ENCODE measurements at places on chromosomes 16 and 17.

GRCh38 chr16:56630134-56630533, 2.3 kb upstream of the MT1M start:
- no peak for DNase-seq

GRCh38 chr16:56560447-56560846, 4.4 kb upstream of the MT4 start:
- DNase-seq: no peak

DNA sequence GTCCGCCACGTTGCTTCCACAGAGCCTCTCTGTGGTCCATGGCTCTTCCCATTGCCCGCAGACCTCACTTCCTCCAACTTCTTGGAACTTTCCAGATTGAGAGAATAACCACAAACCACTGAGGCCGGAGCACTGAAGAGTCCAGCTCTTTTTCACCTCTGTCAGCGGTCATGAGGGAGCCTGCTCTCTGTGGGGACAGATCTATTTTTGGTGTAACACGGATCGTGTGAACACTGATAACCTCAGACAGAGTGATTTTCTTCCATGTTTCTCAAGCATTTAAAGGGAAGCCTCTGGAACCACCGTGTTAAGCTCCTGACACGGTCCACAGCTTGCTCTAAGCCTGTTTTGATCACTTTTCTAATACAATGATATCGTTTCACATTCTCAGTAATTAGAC, 49.7 kb downstream of the NTN1 start:
- no peak for DNase-seq

DNA sequence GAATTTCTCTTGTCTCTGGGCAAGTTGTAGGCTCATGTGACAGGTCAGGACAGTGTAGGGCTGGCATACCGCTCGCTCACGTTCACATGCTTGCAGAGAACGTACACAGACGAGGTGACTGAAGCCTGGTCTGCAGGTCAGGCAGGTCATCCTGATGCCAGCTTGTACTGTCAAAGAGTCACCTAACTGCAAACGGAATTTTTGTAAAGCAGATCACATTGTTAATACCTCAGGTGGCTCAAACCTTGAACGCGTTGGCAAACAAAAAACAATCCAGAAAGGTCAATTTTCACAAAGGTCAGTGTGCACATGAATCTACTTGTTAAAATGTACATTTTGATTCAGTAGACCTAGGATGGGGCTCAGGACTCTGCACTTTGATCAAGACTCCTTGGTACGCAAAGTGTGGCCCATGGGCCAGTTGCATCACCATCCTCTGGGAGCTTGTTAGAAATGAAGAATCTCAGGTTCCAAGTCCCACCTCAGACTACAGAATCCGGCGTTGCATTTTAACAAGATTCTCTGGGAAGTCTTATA, 28.6 kb downstream of the ANKRD40 start:
- no peak for DNase-seq

DNA sequence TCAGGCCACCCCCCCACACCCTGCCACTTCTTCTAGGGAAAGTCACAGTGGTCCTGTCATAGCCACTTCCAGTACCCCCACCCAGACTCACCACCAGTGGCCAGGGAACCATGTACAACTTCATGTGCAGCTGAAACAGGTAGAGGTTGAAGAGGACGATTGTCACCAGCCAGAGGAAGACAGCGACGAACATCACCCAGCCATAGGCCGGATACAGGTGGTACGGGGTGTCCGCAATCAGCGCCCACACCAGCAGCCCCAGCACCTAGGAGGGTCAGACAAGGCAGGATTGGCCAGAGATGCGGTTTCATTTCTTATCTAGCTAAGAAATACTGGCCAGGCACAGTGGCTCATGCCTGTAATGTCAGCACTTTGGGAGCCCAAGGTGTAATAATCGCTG, 16.7 kb downstream of the ARL2BP start:
- no peak for DNase-seq

GRCh38 chr17:18059283-18059682, 20.1 kb downstream of the GID4 start:
- DNase-seq: no peak

GRCh38 chr17:43768382-43768781, 9.8 kb upstream of the SOST start:
- DNase-seq: no peak

DNA sequence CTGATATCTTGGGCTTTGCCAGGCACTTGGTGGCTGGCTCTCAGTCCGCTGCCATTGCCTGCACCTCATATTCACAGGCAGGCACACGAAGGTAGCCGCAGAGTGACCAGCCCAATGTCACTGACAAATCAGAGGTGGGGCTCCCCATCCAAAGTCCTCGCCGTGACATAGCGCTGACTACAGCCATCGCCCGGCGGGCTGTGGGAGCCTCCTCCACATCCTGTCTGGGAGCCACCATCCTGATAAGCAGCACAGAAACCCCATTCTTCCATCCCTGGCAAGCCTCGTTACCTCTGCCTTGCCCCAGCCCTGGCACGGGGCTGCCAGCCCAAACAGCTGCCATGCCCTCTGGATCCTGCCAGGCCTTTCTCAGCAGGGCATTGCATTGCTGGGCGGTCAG, 437.8 kb downstream of the SLC39A11 start:
- DNase-seq: no peak

DNA sequence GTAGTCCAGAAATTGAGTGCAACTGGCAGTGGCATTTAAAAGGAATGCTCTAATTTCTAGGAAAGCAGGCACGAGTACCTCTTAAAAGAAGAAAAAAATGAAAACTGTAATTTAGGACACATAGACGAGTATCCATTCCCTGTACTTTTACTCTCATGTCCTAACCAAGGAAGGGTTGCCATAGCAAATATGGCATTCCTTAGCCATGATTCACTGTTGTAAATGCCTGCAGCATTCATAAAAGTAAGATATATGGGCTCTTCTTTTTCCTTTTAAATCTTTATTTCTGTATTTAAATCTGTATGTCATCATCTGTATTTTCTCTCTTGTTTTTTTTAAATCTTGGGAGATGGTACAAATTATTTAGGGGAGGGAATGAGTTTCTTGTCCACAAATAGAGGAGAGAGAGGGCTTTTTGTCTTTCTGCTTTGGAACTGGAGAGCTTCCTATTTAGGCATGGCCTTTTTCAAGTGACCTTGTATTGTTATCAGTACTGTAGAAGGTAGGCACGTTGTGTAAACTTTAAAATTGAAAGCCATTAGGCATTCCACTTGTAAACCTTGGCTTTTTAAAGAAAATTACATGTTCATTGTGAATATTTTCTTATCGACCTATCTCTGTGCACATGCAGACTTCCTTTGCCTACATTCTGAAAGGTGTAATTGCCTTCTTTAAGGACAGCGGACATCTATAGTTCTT, 50.0 kb downstream of the TENT4B start:
- DNase-seq: peak; percentile 95

DNA sequence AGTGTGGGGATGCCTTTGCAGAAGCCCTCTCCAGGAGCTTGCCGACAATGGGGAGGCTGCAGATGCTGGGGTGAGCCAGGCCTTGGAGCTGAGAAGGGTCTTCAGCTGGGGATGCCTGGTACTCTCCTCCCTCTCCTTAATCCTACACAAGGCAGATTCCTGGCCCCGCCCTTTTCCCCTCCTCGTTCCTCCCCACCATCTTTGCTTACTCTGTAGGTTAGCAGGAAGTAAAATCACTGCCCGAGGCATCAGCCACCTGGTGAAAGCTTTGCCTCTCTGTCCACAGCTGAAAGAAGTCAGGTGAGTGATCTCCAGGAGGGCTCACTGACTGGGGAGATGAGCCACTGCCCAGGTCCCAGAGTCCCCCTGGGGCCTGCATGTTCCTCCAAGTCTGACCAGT, 38.7 kb downstream of the NLRC5 start:
- no peak for DNase-seq

GRCh38 chr17:63919311-63919723, 678 bp upstream of the GH1 start:
- DNase-seq: peak; percentile 28

DNA sequence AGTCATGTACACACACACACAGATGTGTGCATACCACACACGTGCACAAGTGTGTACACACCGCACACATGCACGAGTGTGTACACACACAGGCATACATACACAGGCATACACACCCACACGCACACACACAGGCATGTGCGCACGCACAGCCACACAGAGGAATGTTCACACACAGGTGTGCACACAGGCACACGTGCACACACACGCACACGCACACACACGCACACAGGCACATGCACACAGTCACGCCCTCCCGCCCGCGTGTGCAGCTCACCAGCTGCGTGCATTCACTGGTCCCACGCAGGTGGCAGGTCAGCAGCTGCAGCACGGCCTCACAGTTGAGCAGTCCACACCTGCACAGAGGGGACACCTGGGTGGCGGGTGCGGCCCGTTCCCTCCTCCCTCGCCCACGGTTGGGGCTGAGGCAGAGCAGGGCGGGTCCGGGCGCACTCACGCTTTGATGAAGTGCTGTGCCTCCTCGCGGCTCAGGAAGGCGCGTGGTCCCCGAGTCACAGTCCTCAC, 7.7 kb downstream of the TEPSIN start:
- no peak for DNase-seq

DNA sequence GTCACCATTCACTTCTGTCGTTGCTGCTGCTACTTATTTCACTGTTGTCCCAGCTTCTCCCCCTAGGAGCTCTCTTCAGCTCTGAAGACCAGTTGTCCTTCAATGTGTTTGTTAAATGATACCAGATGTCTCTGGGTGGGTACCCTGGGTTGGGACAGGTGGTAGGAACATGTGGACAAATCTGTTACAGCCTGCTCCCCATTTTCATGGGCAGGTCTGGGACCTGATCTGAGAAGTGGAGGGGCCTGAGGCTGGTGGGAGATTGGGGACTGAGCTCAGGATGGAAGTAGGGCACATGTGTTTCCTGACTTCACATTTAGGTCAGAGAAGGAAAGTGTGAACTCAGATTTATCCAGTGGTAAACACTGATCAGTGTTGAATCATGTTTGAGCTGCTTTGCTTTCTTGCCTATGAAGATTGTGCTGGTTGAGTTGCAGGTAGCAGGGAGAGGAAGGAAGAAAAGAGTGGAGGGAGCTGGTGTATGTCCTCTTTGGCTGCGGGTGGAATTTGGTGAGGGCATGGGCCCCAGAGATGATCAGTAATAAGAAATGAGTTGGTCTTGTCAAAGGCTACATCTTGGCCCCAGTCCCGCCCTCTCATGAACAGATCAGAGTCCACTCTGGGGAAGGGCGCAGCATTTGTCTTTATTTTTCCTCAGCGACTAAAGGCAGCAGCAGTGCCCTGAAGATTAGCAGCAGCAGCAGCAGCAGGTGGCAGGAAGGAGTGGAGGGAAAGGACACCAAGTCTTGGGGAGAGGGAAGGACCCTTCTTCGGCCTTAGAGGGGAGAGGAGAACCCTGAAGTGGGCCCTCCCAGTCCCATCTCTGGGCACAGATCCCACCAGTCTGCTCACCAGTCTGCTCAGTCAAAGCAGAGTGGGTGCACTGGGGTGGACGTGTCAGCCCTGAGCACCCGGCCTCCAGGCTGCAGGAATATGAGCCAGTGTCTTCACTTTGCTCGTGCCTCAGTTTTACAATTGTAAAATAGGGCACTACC, 6.1 kb upstream of the EFTUD2 start:
- no peak for DNase-seq

DNA sequence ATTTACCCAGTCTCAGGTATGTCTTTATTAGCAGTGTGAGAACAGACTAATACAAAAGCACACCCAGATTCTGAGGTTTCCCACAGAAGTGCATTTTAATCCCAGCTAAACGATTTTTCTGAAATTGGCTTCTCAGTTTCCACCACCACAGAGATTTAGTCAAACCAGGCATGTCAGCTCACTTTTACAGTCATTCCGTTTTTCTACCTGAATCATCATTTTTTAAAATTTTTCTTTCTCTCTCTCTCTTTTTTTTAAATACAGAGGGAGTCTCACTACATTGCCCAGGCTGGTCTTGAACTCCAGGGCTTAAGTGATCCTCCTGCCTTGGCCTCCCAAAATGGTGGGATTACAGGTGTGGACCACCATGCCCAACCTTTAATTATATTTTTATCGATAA, 389.1 kb downstream of the HAPSTR1 start:
- DNase-seq: no peak

DNA sequence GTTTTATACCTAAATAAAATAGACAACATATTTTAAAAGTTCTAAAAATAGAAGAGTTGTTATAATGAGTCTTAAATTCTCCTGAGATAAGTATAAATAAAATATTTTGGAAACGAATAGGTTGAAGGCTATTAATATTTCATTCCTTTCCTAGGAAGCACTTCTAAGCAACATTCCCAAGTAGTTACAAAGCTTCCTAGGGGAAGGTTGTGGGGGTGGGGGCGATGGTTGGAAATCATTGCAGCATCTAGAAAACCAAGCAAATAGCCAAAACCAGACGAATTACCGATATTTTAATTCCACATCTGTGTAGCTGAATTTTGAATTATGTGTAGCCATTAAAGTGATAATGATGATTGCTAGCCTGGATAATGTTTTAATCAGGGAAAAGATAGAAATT, 26.9 kb downstream of the PTRH2 start:
- peak; percentile 25 for DNase-seq

DNA sequence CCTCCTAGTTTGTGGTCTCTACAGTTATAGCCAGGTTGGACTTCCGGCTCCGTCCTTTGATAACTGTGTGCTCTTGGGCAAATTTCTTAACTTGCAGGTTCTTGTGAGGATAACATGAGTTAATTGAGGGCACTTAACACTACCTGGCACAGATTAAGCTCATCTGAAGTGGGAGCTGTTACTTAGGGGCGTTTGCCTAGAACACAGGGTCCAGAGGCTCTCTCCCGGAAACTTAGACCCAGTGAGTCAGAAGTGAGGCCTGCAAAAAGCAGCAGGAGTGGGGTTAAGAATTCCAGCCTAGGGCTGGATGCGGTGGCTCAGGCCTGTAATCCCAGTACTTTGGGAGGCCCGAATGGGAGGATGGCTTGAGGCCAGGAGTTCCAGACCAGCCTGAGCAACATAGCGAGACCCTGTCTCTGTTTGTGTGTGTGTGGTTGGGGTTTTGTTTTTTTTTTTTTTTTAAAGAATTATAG, 1.4 kb downstream of the MVP start:
- peak; percentile 52 for DNase-seq

DNA sequence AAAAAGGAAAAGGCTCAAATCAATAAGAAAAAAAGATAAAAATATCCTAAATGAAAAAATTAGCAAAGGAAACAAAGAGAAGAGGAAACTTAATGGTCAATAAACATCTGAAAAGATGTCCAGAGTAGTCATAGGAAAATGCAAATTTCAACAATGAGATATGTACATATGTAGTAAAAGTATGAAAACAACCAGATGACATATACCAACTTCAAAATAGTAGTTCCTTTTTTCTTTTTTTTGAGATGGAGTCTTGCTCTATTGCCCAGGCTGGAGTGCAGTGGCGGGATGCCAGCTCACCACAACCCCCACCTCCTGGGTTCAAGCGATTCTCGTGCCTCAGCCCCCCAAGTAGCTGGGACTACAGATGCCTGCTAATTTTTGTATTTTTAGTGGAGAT, 21.7 kb upstream of the NFAT5 start:
- DNase-seq: no peak

GRCh38 chr17:958712-959451, 20.7 kb downstream of the NXN start:
- no peak for DNase-seq

GRCh38 chr17:74775409-74776043, 619 bp downstream of the NAT9 start:
- DNase-seq: no peak
